ENCODE measurements at places on chromosomes 16 and 17. TPM values are rescaled to one million over a fixed set of nuclear protein-coding genes. Genes with fewer than 3 reads are reported as not detected.

The AOC3 gene
- 0.35 TPM for polyA plus RNA-seq

The LRRC3C gene
- not detected for polyA plus RNA-seq

The SDR42E2 gene
- polyA plus RNA-seq = not detected

The WFIKKN1 gene
- 1.1 TPM for polyA plus RNA-seq

The PDIA2 gene
- polyA plus RNA-seq = 142 TPM

The WIPI1 gene
- 8.3 TPM for polyA plus RNA-seq

The SLC4A1 gene
- 0.05 TPM for polyA plus RNA-seq

The LYRM9 gene
- polyA plus RNA-seq = 83.8 TPM

The CCDC200 gene
- not detected for polyA plus RNA-seq

The TNP2 gene
- not detected for polyA plus RNA-seq

The ZNF469 gene
- polyA plus RNA-seq = not detected

The ITGA2B gene
- polyA plus RNA-seq = 3.9 TPM

The CASKIN1 gene
- 10.3 TPM for polyA plus RNA-seq

The KRTAP4-5 gene
- polyA plus RNA-seq = not detected

The RBL2 gene
- polyA plus RNA-seq = 146 TPM

The PNMT gene
- not detected for polyA plus RNA-seq

The KRT33B gene
- polyA plus RNA-seq = not detected

The IRX5 gene
- 0.14 TPM for polyA plus RNA-seq

The CDRT4 gene
- 22.5 TPM for polyA plus RNA-seq

The HOXB5 gene
- not detected for polyA plus RNA-seq

The IGFBP4 gene
- 1.3 TPM for polyA plus RNA-seq

The NLRC5 gene
- not detected for polyA plus RNA-seq

The SLFN12L gene
- polyA plus RNA-seq = not detected

The TBC1D3 gene
- not detected for polyA plus RNA-seq

The KRTAP2-3 gene
- polyA plus RNA-seq = not detected

The MEOX1 gene
- 0.50 TPM for polyA plus RNA-seq

The SLC6A2 gene
- not detected for polyA plus RNA-seq

The ZP2 gene
- not detected for polyA plus RNA-seq

The SLC46A1 gene
- 12.3 TPM for polyA plus RNA-seq

The MC1R gene
- 27.6 TPM for polyA plus RNA-seq

The CD300LB gene
- not detected for polyA plus RNA-seq

The SLC5A11 gene
- polyA plus RNA-seq = not detected

The AURKB gene
- polyA plus RNA-seq = 0.84 TPM

The HMOX2 gene
- polyA plus RNA-seq = 79.4 TPM

The EPX gene
- not detected for polyA plus RNA-seq

All from neural cell (in vitro differentiated cells).